Natural killer cell treated with Interleukin-12 subunit alpha and Interleukin-12 subunit beta and Interleukin-15 and Interleukin-18, amount 100 ng/mL, for 72 hours (primary cell): ENCODE measurements at places on chromosomes 5 and 9.

GRCh38 chr5:95953021-95953702, 8.5 kb downstream of the ELL2 start:
- no peak for DNase-seq

GRCh38 chr5:111892949-111893348, 136.0 kb upstream of the NREP start:
- no peak for DNase-seq

DNA sequence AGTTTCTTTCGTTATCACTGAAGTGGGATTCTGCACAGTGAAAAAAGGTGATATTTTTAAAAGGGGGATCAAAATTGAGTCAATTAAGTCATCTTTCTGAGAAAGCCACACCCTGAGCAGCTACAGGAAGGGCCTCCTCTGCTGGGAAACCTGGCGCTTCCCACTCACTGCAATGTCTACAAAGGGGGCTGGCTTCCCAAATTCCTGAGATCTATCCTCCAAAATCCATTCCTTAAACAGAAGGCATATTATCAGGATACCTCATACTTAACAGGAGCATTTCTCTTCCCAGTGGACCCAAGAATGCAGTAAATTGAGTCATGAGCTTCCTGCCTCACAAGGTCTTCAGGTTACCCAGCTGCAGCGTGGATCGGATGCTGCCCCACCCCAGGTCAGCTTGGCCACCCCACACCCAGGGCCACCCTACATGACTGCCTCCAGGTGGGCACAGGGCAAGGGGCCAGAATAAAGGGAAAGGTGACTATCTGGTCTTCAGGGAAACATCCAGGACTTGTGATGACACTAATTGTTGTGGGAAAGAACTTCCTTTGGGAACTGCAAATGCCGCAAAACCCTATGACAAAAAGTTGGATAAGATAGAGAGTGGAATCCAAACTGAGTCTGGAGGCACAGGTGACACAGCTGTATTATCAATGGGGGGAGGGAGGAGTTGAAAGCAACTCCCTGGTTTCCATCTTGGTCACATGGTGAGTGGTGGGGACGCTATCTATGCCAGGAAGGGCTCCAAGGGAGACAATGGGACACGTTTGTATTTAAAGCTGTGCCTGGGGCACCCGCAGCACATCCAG, 42.3 kb downstream of the ROR2 start:
- DNase-seq = no peak

DNA sequence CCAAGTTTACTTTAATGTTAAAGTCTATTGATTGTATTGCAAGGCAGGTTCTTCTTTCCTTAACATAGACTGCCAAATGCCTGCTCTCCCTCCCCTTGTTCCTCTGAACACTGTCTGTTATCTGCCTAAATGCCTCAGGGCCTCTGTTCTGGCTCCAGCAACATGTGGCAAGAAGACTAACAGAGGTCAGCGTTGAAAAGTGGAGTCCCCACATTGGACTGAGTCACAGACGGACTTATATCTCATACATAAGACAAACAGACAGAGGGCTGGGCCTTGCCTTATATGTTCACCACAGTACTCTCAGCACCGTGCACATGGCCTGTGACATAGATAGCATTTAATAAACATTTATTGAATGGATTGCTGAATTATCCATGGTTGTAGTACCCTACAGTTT, 91.4 kb downstream of the TSSK1B start:
- no peak for DNase-seq

- DNase-seq = no peak
Measured at GRCh38 chr5:165574100-165574499, 2068.7 kb downstream of the MAT2B start.

GRCh38 chr5:81553567-81554212, 159.8 kb upstream of the ACOT12 start:
- DNase-seq = no peak

DNA sequence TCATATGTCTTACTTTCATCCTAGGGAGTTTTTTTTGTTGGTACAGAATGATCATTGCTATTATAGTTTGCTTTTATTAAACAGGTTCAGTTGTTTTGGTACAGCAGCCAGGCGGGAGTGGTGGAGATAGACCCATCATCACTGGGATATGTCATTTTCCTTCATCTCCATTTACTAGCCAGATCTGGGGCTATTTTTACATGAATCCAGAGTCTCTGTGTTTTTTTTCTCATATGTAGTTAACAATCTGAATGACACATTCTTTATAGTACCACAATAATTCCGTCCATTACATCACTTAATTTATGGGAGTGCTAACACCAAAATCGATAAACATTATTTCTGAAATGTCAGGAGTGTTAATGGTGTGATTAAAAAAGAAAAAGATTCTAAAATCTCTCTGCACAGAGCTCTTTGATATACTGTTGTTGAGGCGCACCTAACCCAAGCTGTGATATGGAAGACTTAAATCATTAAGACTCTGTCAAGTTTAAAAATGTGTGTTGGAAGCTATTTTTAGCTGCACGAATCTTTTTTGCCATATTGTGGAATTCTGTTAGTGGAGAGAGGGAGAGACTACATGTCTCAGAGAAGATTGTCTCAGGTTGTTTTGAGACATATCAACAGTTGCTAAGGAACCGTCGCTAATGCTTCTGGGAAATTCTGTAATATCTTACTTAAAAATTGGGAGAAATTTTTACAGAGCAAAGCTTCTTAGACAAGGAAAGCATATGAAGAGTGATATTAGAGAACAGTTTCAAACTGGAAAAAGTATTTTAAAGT, 59.6 kb downstream of the RPS23 start:
- DNase-seq = no peak

DNA sequence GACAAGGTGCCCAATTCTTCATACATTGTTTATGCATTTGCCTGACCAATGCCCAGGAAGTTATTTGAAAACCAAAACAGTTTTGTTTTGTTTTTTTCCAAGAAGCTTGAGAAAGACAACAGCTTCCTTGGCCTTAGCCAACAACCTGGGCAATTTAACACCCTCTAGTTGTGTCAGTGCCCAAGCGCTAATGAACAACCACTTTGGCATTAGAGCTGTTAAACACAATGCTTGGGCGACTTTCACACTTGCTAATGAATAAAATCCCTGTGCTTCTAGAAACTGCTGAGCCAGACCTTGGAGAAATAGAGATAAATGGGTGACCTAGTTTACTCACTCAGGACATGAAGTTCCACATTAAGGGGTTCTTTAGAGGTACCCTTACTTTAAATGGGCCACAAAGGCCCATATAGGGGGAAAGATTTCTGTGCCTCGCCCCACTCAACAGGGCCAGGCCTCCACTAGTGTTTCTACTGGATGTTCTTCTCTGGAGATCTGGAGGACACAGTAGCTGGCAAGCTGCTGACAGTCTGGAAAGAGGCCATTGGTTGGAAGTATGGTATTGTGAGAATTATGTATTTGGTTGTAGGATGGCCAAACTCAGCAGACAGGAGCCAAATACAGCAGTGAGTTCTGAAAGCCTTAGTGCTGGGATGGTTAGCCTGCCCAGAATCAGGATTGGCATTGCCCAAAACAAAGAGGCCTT, 179.8 kb downstream of the DOCK8 start:
- DNase-seq = no peak
